Stomach (tissue), 19 donors: ENCODE measurements at places on chromosomes 1 and 21. TPM values are rescaled to one million over a fixed set of nuclear protein-coding genes. Genes with fewer than 3 reads are reported as not detected.

GRCh38 chr1:96997717-96998116 is 276.1 kb downstream of the PTBP2 start:
- H3K4me3 ChIP-seq = no peak overlapping the region
- DNase-seq = no peak

GRCh38 chr1:11813021-11813420 is 7.0 kb downstream of the CLCN6 start:
- no peaks in the 10 kb centered on the region for H3K27me3 ChIP-seq
- H3K4me3 ChIP-seq = no peak overlapping the region

DNA sequence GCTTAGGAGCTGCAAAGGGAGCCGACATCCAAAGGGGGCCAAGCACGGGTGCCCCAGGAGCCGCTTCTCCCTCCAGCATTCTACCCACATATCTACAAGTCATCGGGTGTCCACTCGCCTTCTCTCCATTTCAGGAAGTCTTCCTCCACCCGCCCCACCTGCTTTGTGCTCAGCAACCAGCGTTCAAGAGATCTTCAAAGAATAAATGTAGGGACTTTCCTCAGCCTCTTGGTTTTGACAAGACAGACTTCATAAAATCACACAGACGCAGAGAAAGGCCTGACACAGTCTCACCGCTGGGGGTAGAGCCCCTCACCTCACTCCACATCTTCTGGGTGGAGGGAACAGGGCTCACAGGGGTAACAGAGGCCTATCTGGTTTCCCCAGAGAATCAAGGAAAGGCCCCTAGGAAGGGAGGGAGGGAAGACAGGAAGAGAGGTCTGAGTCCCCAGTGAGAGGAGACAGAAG is 49.5 kb downstream of the SSBP3 start:
- H3K27ac ChIP-seq = peak overlapping the region; percentile 78
- peaks cover 76% of the 10 kb centered on the region for H3K4me1 ChIP-seq
- no peaks in the 10 kb centered on the region for H3K36me3 ChIP-seq
- H3K27me3 ChIP-seq = no peaks in the 10 kb centered on the region
- peak overlapping the region; percentile 5 for H3K4me3 ChIP-seq

DNA sequence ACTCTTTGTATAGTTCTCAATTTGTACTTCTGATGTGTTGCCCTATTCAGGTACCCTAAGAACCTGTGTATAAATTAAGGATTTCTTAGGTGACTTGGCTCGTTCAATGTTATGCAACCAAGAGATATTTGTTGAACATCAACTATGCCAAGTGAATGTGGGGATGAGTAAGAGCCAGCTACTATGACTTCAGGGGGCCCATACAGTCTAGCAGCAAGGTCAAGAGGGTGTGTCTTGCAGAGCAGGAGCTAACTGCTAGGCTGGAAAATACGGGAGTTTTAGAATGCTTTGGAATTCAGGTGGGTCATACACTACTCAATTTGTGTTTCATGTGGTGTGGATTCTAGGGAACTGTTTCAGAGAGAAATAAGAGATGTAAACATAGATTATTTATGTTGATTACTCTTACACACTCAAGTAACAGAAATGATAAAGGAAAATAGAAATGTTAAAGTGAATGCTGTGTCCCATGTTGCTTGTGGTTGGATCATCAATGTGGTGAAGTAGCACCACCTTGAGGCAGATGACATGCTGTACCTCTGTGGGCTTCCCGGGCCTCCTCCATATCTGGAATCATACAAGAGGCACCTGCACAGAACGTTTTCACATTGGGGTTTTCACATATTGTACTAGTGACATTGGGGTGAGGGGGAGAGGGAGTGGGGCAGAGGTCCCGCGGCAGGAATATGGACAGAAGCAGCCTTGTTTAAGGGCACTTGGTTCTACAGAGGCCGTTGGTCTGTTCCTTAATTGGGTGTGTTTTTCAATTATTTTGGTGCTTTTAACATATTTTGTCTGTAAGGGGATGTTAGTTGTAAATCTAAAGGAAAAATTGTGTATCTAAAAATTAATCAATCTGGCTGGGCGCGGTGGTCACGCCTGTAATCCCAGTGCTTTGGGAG is 12.4 kb downstream of the ARPC5 start:
- no peak overlapping the region for H3K4me3 ChIP-seq
- peak; percentile 92 for DNase-seq
- no peaks in the 10 kb centered on the region for H3K4me1 ChIP-seq
- H3K27ac ChIP-seq = no peak overlapping the region

GRCh38 chr21:39181205-39181818 is 1.9 kb downstream of the PSMG1 start:
- peaks cover 15% of the 10 kb centered on the region for H3K4me1 ChIP-seq
- no peaks in the 10 kb centered on the region for H3K36me3 ChIP-seq
- no peak overlapping the region for H3K27ac ChIP-seq
- no peak overlapping the region for H3K4me3 ChIP-seq

GRCh38 chr21:40635391-40635790 is 211.6 kb downstream of the DSCAM start:
- DNase-seq = no peak
- no peak overlapping the region for H3K27ac ChIP-seq
- no peaks in the 10 kb centered on the region for H3K36me3 ChIP-seq
- no peak overlapping the region for H3K4me3 ChIP-seq
- H3K27me3 ChIP-seq = no peaks in the 10 kb centered on the region

MT1HL1 gene
- not detected for total RNA-seq

KCNA10 gene
- not detected for total RNA-seq
